ENCODE measurements at places on chromosomes 11 and 22.
A peak's percentile ranks its signal among the peaks of the same experiment; 100 is the strongest.

DNA sequence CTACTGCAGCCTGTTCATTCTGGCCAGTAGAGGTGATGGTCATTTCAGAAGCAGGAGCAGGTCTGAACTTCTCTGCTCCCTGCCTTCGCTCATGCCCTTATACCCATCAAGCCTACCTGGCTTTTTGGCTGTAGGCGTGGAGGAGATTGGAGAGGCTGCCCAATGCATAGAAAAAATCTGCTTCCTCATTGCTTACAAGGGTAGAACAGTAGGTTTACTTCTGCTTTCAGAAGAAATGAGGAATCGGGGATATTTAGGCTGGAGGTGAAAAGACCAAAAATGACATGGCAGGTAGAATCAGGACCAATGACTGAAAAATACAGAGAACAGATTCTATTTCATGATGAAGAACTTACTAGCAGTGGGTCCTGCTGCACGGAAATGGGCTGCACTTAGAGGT, 72.9 kb upstream of the YWHAH start:
- no peak for DNase-seq

DNA sequence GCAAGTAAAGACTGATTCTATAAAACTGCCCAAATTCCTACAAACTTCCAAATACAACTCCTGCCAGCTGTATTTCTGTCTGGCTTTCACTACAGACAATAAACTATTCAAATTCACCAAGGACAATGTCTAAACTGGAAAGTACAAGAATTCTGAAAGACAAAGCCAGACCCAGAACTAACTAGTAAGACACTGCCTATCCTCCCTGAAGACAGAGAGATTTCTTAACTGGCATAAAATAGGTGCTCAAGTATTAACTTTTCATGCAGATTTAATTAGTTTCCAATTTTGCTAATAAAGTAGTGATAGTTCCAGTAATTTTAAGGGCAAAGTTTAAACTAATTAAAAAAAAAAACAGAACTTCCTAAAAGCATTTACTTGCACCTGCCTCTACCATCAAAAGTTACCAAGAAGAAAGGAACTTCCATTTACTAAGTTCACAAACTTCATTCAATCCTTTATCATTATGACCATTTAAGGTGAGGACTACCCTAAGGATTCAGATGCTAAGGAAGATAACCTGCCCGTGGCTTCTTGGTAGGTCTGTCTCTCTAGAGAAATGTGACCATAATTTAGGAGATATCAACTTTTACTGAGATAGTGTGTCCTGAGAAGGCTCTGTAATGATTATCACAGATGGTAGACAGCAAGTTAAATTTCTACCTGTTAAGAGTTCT, 45.2 kb downstream of the CELF1 start:
- DNase-seq = no peak

DNA sequence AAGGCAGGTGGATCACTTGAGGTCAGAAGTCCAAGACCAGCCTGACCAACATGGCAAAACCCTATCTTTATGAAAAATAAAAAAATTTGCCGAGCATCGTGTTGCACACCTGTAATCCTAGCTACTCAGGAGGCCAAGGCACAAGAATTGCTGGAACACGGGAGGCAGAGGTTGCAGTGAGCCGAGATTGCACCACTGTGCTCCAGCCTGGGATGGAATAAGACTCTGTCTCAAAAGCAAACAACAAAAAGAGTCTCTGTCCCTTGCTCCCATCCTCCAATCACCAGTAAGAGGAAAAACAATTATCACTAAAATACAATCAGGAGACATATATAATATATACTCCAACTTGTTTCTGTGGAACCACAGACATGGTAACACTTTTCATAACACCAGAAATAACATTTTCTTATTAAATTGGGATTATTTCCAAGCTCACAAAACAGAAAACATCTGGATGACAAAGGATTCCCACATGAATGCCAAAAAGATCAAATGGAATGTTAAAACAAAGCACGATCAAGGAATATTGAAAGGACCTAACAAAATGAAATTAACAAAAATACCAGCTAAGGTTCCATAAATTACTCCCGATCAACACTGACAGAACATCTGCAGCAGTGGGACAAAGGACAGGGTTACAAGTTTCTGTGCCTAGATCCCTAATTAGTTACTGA, 15.2 kb downstream of the FCHSD2 start:
- no peak for DNase-seq

- DNase-seq = no peak
These were observed 10.1 kb downstream of the DGCR8 start for GRCh38 chr22:20089977-20090729.

DNA sequence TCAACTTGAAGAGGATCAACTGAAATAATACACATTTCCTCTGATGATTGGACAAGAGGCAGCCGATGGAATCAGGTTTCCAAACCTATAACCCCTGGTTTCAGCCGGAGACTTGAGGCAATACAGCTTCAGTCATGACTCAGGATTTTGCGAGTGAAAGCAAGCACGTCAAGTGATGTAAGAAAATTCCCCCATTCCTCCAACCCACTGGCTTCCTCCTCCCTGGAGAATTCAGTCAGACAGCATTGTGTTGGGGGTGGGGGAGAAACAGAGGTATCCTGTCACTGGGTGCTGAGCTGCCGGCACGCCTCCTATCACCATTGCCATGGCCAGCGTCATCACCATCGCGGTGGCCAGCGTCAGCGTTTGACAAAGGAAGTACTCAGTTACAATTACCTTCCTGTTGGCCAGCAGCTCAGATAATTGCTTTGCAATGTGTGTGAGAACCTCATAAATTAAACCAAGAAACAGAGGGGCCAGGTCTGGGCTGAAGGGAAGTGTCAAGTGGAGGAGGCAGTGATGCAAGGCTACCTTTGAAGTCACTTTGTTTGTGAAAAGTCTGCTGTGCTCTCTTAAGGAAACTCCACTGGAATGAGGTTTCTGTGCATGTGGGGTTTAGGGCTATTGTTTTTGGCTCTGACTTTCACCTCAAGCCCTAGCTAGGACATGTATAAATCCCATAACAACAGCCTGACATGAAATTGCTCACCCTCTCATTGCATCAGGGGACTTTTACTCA, 50.2 kb downstream of the LIF start:
- DNase-seq = peak; percentile 5

GRCh38 chr11:95450547-95451123, 219.6 kb upstream of the SESN3 start:
- no peak for DNase-seq

GRCh38 chr11:118610773-118611432, 3.5 kb downstream of the PHLDB1 start:
- peak; percentile 78 for DNase-seq

- no peak for DNase-seq
These were observed 1.9 kb downstream of the CDON start for GRCh38 chr11:126060757-126061171.

- no peak for DNase-seq
These were observed 4.8 kb downstream of the PHLDA2 start for GRCh38 chr11:2924381-2924780.

DNA sequence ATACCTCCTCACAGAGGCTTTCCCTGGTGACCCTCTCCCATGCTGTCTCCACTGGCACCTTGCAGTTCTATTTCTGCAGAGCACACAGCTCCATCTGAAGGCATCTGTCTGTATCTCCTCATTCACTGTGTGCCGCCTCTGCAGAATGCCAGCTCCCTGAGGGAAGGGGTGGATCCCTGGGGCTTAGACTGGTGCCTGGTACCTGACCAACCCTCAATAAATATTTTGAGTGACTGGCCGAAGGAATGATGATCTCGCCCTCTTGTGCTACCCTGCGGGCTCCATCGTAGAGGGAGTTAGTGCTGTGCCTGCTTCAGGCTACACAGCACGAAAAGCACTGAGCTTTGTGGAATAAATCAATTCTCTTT, 1.6 kb downstream of the CBX7 start:
- no peak for DNase-seq

- DNase-seq = no peak
These were observed 31.2 kb downstream of the CCDC83 start for GRCh38 chr11:85886089-85887056.

- peak; percentile 21 for DNase-seq
These were observed 935 bp downstream of the QSER1 start for GRCh38 chr11:32893343-32894148.

- DNase-seq = no peak
These were observed at the start of gene CASP4 for GRCh38 chr11:104968355-104968855. CASP4 (minus strand) TSS chr11:104968574; CDS start chr11:104968525, 49 bp downstream.

DNA sequence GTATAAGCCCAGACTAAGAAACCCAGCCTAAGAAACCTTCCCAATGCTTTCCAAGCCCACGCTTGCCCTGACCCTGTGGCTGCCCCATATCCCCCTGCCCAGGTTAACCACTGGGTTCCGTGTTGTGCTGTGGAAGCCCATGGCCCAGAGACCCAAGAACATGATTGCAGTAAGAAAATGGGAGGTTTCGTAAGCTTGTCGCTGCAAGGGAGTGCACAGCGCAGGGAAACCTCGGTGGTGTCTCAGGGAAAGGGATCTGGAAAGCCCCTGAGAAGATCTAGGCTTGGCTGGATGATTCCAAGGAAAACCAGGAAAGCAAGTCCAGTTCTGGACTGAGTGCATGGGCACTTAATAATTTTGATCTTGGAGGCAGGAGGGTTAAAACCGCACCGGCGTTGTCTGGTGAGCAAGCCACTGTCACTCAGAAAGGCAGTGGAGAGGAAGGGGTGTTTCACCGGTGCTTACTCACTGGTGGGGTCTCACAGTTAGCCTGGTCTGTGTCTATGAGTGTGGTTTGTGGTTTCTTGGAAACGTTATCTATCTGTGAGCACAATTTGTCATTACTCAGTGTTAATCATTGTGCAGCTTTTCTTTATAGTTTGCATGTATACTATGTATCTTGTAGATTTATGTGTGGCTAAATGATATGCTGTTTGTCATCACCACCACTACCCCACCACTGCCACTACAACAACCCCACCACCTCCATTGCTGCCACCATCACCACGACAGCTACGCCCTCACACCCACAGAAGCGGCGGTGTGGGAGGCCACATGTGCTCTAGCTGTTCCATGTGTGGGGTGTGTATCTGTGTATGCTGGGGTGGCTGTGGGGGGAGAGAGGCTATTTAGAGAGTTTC, 53.3 kb upstream of the PRDM11 start:
- DNase-seq = peak; percentile 27

DNA sequence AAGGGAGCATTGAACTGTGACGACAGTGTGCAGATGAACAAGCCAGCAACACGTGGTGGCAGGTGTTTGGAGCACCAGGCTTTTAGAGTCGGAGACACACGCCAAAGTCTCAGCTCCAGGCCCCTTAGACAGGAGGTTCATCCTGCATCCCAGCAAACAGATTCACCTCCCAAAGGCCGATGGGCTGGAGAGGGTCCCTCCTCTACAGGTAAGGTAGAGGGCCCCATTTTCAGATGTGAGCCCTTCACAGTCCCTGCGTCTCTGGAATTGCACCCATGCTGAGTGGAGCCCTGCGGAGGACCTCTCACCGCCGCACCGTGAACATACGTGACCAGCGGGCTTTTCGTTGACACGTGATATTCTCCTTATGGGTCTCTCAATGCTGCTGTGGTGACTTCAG, 109.0 kb upstream of the B3GAT1 start:
- no peak for DNase-seq

Measured in stimulated activated CD8-positive, alpha-beta memory T cell treated with anti-CD3 and anti-CD28 coated beads, Interleukin-2, amount 100 ng/mL, for 1 hour (primary cell).